ENCODE measurements at places on chromosomes 13 and 19.
A peak's percentile ranks its signal among the peaks of the same experiment; 100 is the strongest.

GRCh38 chr19:48183356-48183755 lies 12.9 kb downstream of the ZSWIM9 start:
- DNase-seq, result no peak

DNA sequence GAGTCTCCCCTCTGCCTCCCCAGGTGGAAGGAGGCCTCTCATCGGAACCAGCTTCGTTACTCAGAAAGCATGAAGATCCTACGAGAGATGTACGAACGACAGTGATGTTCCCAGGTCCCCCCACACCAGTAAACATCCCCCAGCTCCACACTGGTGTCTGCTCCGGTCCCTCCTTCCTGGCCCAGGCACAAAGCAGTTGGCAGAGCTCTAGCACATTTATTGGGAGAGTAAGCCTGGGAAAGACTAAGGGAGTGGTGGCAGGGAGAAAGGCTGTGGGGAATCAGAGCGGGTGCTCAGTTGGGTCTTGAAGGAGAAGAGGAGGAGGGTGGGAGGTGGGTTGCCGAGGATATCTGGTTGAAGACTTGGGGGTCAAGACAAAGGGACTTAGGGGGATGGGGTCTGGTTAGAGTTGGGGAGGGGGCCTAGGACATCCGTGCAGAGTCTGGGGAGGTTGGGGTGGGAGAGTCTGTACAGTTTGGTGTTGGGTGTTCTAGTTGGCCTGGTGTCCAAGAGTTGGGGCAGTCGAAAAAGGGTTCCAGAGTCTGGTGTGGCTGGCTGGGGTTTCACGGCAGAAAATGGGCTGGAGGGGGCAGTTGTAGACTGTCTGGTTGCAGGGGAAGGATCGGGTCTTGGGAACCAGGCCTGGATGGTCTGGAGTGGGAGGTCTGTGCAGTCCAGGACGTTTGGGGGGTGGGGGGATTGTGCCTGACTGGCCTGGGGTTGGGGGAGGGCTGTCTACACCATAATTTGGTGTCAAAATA lies 2.3 kb downstream of the HSPB6 start:
- no peak for DNase-seq

GRCh38 chr19:29663861-29664752 lies 1.2 kb upstream of the PLEKHF1 start:
- DNase-seq, result peak; percentile 70

- no peak for DNase-seq
Observed at GRCh38 chr19:44588771-44589112, 24.6 kb upstream of the IGSF23 start.

GRCh38 chr13:62799038-62799535 lies 1383.4 kb upstream of the PCDH20 start:
- no peak for DNase-seq

DNA sequence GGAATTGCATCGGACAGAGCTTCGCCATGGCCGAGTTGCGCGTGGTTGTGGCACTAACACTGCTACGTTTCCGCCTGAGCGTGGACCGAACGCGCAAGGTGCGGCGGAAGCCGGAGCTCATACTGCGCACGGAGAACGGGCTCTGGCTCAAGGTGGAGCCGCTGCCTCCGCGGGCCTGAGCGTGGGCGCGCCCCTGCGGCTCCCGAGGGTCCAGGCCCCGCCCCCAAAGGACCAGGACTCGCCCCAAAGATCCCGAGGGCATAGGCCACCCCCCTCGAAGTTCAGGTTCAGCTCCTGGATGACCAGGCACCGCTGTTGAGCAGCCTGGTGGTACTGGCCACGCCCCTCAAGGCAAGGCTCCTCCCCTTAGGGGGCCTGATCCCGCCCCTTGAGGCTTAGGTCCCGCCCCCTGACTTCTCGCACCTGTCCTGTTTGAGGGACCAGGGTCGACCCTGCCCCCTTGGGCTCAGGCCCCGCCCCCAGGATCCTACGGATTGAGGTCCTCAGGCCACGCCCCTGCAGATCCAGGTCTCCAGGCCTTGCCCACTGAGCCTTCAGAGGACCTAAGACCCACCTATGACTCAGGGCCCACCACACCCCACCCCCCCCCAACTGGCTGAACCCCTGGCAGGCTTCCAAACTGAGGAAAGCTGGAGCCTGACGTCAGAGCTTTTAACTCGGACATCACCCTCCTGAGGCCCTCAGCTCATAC lies 43.1 kb downstream of the CYP4F22 start:
- peak; percentile 75 for DNase-seq

- DNase-seq, result peak; percentile 81
Observed at GRCh38 chr19:54518844-54519243, 16.2 kb downstream of the LAIR2 start.

DNA sequence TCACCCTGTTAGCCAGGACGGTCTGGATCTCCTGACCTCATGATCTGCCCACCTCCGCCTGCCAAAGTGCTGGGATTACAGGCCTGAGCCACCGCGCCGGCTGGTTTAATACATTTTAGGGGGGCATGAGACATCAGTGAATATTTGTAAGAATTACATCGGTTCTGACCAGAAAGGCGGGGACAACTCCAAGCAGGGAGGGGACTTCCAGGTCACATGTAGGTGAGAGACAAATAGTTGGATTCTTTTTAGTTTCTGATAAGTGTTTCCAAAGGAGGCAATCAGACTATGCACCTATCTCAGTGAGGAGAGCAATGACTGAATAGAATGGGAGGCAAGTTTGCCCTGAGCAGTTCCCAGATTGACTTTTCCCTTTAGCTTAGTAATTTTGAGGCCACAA lies 3.7 kb upstream of the ZNF552 start:
- DNase-seq, result no peak

DNA sequence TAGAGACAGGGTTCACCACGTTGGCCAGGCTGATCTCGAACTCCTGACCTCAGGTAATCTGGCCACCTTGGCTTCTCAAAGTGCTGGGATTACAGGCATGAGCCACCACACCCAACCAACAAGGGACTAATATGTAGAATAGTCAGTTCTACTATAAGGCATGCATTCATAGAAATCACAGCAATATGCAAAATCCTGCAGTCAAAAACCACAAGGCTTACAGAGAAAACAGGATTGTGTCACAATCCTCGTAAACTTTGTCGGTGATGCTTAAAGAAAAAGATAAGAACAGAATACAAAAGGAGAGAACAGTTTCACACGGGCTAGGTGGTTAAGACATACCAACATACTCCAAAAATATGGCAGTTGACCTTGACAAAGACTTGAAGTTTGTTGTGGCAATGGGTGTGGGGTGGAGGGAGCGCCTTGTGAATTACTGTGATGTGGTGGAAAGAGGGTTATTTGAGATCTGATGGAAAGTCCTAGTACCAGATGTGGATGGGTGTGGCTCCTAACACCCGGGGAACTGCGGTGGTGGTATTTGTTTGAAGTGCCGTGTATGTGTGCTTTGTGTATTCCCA lies 12.4 kb downstream of the NOSIP start:
- DNase-seq, result no peak

DNA sequence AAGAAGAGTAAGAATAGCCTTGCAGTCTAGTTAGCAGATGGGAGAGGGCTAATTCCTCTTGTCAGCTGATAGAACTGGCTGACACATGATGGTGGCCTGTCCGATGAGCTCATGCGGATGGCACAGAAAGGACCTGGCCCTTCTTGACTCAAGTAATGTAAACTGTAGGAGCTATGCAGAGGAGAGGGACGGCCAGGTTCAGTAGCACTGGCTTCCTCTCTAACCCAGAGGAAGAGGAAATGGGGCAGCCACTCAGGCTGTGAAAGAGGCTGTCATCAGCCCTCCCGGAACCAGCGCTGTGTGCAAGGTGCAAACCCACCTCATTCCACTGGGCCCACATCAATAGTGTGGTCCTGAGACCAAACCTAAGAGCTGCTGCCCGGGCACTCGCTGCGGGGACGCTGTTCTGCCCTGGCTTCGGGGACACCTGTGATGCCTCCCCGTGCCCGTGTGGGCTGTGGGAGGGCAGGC lies 30.8 kb upstream of the USE1 start:
- DNase-seq, result no peak

- peak; percentile 95 for DNase-seq
Observed at GRCh38 chr19:18046059-18046718, 38.2 kb downstream of the ARRDC2 start.

DNA sequence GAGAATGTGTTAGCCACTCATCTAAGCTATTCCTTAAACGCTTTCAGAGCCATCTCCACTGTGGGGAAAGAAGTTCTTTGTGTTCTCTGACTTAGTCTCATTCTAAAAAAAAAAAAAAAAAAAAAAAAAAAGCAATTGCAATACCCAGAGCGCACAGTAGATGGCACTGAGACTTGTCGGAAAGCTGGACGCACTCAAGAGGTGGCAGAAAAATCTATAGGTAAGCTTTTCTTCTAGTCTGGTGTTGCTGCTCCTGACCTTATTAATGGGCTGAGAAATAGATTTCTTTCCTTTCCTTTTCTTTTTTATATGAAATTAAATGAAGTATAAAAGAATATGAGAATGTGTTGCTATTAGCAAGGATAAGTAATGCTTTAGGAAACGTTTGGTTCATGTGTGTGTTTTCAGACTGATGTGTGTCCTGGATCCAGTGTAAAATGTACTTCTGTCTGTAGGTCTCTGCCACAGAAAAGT lies 4.7 kb upstream of the GJB2 start:
- peak; percentile 39 for DNase-seq

DNA sequence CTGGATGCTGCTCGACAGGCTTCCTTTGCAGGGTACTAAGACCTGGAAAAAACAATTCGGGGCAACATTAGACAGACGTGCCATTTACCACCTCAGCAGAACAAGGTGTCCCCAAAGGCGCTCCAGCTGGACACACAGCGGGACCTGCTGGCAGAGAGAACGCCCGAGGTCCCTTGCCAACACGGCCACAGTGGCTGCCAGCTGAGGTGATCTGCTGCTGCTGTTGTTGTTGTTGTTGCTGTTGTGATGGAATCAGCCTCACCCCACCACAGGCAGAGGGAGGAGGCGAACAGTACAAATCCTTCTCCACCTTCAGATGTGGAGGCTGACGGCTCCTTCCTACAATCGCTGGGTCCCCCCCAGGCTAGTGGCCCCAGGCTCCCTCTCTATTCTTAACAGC lies 25.2 kb downstream of the ANKRD27 start:
- DNase-seq, result no peak

GRCh38 chr19:1551068-1552040 lies 16.8 kb downstream of the MEX3D start:
- DNase-seq, result no peak

- peak; percentile 99 for DNase-seq
Observed at GRCh38 chr19:58362272-58362994, at the start of gene ZNF497. Gene ZNF497 (minus strand): TSS chr19:58362751. CDS start chr19:58357635, 5,116 bp downstream.

DNA sequence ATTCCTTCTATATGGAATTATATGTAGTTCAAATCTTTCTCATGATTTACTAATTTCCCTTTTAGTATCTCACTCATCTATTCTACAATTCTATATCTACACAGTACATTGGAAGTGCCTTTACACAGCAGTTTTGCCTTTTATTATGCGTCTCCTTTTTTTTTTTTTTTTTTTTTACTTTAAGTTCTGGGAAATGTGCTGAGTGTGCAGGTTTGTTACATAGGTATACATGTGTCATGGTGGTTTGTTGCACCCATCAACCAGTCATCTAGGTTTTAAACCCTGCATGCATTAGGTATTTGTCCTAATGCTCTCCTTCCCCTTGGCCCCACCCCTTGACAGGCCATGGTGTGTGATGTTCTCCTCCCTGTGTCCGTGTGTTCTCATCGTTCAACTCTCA lies 1150.1 kb upstream of the PRR20A start:
- DNase-seq, result no peak

GRCh38 chr13:113588394-113589111 lies 4.0 kb downstream of the TFDP1 start:
- no peak for DNase-seq

- no peak for DNase-seq
Observed at GRCh38 chr13:110300090-110300815, 6.7 kb downstream of the COL4A1 start.

DNA sequence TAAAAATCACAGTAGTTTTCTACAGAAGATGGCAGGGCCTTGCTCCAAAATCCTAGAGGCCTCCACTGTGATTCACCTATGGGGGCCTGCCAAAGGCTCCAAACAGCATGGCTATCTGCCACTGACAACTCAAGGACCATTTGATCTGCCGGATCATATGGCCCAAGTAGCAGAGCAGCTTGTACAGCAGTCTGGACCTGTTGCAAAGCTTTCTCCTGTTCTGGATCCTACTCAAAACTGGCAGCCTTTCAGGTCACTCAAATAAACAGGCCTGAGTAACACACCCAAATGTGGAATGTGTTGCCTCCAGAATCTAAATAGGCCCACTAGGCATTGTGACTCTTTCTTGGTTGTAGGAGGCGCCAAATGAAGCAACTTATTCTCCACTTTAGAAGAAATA lies 1049.3 kb downstream of the PCDH9 start:
- DNase-seq, result no peak

- DNase-seq, result peak; percentile 93
Observed at GRCh38 chr13:44306371-44307192, 67.0 kb upstream of the SERP2 start.

DNA sequence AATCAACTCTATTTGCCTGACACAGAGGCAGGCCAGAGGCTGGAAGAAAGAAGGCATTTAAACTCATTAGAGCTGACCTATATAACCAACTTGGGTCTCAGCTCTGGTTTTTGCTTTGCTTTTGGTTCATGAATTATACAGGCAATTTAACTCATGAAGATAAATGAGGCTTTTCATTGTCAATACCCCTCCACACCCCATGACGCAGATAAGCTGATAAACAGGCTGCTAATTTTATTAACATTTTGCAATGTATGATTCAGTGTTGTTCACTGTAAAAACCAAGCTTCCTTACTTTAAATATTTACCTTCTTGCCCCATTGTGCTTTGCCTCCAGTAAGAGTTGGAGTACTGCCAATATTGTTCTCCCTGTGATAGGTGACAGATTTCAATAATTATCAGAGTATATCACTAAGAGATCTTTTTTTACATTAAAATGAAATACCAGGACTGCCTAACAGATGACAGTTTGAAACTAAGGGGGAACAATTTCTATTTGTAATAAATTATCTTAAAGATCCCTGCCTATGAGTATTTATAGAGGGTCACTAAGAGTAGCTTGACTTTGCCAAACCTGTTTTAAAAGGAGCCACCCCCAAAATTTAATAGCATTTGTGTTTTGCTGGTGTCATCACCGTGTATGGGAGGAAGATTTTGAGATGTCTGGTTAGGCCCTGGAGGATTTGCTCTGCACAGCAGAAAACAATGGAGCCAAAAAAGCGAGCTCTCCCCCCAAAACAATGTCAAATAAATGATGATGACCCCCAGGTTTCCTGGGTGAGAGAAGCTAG lies 472.7 kb upstream of the NBEA start:
- peak; percentile 13 for DNase-seq

- no peak for DNase-seq
Observed at GRCh38 chr13:31209841-31210210, 10.1 kb downstream of the B3GLCT start.

GRCh38 chr19:33794683-33795369 lies 1.8 kb upstream of the KCTD15 start:
- no peak for DNase-seq

DNA sequence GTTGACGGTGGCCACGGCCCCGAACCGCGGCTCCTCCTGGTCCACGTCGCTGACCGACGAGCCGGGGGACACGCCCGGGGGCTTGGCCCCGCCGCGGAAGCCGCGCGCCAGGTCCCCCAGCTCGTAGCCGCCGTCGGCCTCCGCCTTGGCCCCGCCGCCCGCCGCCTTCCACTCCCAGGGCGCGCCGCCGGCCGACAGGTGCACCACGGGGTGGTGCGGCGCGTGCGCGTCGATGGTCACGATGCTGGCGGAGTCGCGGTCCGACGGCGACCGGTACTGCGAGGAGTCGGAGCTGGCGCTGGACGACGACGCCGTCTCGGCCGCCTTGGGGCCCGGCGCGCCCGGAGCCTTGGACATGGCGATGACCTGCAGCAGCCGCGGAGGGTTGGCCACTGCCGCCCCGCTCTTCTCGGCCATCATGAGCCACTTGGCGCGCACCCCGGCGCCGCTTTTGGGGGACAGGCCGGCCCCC lies 9.0 kb downstream of the PLPPR3 start:
- no peak for DNase-seq

GRCh38 chr19:18286973-18287635 lies 5.7 kb upstream of the JUND start:
- DNase-seq, result no peak

Measured in Daoy (cell line).